ENCODE measurements at places on chromosomes 2 and 18.

DNA sequence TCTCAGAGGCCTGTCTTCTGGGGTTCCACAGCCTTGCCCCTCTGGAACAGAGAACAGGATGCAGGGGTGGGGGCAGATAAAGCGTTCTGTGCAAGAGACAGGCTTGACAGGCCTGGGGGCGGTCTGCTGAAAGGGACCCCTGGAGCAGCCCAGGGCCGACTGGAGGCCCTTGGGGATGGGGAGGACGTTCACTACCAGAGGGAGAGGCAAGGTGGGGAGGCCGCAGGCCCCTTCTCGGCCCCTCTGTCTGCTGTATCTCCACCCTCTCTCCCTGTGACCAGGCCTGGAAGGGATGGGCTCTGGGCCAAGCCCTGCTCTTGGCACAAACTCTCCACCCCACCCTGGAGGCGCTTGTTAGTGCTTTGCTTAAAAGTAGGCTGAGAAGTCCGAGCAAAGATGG, 27.3 kb upstream of the INHBB start:
- no peak for DNase-seq

GRCh38 chr2:120456867-120457266, 110.9 kb downstream of the INHBB start:
- no peak for DNase-seq

DNA sequence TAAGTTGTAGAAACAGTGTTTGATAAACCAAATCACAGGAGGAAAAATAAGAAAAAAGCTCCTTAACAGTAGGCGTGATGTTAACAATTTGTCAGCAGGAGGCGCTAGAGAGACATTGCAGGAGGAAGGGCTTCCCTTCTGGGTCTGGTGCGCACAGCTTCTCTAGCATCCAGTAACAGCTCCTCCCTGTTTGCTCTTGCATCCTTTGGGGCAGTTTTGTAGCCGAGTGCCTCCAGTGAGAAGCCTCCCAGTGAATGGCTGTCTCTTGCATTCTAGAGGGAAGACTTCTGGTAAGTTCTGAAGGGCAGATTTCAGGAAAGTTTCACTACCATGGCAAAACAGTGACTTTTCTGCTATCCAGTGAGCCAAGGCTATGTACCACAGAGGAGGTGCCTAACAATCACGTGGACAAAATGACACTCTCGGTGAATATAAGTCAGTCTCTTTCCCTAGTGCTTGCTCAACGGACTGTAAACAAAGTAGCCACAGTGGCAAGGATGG, 9.5 kb upstream of the ZNF396 start:
- DNase-seq, result peak; percentile 52

DNA sequence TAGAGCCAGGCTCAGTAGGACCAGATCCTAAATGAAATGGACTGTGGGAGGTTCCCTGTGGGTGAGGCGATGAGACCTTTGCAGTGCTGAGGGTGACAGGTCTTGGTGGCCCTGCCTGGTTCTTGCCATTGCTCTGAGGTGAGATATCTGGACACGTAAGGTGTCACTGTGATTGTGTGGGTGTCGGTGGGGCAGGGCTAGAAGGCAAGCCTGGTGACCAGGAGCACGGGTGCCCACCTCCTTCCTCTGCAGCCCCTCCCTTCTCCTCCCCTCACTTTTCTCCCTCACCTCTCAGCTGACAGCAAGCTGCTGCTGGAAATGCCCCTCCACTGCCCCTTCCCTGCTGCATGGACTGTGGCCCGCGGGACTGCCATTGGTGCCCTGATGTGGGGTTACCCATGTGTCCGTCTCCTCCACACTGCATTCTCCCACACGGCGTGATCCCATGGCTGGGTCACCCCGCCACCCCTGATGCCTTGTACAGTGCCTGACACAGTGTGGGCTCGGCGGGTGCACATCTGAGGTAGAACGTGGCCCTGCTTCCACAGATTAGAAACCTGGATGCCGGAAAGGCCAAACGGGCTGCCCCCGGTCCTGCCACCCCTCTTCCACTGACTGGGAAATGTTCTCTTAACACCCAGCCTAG, 55.6 kb upstream of the FOSL2 start:
- DNase-seq, result no peak

- peak; percentile 25 for DNase-seq
These were observed 94.7 kb upstream of the L3MBTL4 start for GRCh38 chr18:6509417-6509816.

DNA sequence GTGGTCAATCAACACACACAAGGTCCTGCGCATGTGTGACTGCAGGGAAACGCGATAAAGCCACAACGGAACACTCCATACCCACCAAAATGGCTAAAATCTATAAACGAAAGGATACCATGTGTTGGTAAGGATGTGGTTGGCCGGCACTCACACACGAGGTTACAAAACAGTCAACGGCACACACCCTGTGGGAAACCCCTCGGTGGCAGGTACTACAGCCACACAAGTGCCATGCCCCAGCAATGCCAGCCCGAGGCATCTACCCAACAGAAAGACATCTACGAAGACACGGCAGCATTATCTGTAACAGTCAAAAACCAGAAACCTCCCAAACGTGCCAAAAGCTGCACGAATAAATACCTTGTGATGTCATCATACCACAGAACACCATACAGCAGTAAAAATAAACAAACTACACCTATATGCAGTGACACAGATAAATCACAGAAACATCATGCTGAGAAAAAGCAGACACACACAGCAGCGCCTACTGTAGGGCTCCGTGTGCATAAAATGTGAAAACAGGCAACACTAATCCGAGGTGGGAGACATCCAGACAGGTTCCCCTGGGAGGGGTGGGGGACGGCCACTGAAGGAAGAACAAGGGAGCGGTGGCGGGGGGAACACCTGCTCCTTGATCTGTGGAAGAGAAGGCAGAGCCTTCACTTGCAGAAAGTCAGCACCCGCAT, 36.7 kb downstream of the HDAC4 start:
- DNase-seq, result no peak

DNA sequence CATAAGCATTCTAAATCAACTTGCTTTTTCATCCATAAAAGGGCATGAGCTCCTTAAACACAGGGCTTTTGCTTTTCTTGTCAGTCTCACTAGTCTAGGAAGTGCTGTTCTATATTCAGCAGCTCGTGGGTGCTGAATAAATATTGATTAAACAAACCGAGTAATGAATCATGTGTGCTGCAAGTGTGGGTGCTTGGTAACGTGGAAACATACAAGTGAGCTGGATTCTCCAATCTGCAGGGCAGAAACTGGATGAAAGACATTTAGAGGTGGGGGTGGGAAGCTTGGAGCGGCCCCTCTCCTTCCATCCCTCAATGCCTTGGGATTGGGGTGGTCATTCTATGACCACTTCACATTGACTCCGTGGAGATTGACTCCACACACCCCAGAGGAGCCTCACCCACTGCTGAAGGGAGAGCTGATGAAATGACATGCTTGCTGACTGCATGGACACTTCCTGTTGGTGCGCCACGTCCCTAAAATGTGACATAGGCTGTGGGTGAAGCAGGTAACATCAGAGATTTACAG, 114.6 kb downstream of the DOCK10 start:
- peak; percentile 36 for DNase-seq

Data from prostate gland (tissue), 2 donors.